ENCODE measurements at places on chromosomes 3 and 15.

DNA sequence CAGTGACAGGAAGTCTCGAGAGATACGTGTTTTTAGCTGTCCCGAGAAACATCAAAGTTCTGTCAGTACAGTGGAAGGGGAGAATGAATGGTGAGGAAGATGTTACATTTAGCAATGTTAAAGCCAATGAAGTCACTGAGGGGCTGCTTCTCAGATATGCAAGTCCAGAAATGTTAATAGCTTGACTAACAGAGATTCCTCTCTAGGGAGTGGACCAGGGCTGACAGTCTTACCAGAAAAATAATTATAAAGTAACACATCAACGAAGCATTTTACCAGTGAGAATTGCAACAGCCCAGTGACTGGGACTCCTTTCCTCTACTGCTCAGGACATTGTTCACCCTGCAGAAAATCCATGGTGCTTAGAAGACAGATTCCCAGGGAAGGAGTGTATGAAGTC lies 23.9 kb downstream of the GALNT15 start:
- DNase-seq, result no peak

DNA sequence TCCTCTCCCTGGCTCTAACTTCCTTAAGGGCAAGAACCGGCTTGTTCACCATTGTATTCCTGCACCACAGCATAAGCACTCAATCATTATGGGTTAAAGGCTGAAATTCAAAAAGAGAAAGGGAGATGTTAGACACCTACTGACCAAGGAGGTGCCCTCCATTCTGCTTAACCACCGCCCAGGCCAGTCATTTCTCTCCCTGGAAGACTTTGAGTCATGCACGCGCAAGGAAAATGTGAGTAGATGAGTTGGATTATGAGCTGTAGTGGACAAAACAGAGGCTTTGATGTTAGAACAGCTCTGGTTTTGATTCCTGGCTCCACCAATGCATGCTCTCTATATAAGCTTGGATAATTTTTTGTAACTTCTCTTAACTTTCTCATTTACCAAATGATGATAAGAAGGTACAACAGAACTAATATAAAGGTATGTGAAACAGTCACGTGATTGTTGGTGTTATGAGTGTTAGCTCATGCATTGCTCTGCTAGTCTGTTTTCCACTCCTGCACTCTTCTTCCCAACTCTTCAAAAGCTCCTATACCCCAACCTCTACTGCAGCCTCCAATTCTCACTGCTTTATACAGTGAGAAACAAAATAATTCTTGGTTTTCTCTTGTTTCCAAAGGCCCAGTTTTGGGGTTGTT lies 148.4 kb upstream of the ATP11B start:
- DNase-seq, result peak; percentile 42

DNA sequence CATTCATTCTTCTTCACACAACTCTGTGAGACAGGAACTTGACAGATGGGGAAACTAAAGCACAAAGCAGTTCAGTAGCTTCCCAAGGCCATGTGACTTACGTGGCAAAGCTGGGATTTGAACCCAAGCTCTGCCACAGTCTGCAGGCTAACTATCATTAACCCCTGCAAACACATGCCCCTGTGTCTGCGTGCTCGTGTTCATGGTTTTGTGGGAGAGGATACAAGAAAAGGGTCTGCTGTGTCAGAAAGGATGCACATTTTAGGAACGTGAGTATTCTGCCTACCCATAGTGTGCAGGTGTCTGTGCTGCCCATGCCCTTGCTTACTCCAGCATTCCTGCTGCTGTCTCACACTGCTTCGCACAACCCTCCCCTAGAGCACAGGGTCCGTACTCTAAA lies 137.0 kb downstream of the CHDH start:
- DNase-seq, result no peak

GRCh38 chr15:28946803-28947202 lies 61.0 kb downstream of the APBA2 start:
- no peak for DNase-seq

- no peak for DNase-seq
Observed at GRCh38 chr3:195111766-195112165, 159.2 kb downstream of the XXYLT1 start.

DNA sequence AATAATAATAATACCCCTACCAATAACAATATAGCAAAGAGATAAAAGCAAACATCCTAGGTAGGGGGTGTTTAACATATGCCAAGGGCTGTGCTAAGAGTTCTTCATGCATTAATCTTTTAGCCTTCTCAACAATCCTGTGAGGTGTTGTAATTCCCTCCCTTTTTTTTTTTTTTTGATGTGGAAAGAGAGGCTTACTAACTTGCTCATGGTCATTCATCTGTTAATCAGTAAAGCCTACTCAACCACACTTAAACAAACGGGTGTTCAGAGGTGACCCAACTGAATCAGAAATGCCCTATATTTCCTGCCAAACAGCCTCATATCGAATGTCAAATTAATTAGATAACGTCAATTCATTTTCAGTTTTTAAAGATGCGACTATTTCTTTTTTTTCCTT lies 232.1 kb downstream of the CTNNB1 start:
- no peak for DNase-seq

DNA sequence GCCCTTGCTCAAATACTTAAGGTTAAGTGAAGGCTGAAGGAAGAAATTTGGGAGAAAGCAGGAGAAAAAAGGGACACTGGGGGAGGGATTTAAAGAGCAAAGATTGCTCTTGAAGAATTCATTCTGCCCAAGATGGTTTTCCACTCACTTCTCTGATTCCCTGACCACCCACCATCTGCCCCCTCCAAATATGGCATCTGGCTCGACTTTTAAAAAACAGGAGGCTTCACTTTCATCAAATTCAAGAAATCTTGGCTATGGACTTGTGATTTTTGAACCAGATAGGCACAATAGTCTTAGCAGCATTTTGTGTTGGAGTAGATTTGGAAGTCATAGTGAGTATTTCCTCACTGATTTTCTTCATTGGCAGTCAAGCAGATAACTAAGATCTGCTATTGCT lies 574.4 kb upstream of the SUCLG2 start:
- DNase-seq, result no peak

GRCh38 chr3:192831111-192831644 lies 86.5 kb downstream of the MB21D2 start:
- DNase-seq, result peak; percentile 13

GRCh38 chr15:97903971-97904572 lies 56.4 kb upstream of the ARRDC4 start:
- DNase-seq, result no peak

DNA sequence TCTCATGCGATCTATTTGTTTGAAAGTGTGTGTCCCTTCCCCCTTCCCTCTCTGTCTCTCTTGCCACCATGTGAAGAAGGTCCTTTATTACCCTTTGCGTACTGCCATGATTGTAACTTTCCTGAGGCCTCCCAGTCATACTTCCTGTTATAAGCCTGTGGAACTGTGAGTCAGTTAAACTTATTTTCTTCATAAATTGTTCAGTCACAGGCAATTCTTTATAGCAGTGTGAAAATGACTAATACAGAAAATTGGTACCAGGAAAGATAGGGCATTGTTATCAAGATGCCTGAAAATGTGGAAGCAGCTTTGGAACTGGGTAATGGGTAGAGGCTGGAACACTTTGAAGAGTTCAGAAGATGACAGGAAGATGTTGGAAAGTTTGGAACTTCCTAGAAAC lies 743.7 kb upstream of the NECTIN3 start:
- DNase-seq, result no peak

Data from stimulated activated CD4-positive, alpha-beta T cell treated with anti-CD3 and anti-CD28 coated beads, Interleukin-15, amount 100 ng/mL, for 48 hours (primary cell).